Right cardiac atrium (tissue), 5 donors: ENCODE measurements at places on chromosomes 2 and 18.

- DNase-seq: no peak
Measured at GRCh38 chr2:131034122-131035051, 58.9 kb downstream of the FAM168B start.

DNA sequence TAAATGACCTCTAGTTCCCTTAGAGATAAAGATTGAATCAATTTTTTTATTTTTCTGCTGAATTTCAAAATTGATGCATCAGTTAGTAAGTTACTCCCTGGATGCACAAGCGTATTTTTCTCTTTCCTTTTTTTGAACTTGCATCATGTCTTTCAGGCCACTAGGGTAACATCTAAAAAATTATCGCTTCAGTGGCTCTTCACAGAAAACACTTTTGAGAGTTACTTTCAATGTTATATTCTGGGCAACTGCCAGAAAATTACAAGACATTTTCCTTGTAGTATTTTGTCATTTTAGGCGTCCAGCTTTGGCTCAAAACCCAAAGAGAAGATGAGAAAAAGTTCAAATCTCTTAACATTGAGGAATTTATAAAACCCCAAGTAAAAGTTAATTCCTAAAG is 59.8 kb downstream of the DSEL start:
- DNase-seq: no peak

DNA sequence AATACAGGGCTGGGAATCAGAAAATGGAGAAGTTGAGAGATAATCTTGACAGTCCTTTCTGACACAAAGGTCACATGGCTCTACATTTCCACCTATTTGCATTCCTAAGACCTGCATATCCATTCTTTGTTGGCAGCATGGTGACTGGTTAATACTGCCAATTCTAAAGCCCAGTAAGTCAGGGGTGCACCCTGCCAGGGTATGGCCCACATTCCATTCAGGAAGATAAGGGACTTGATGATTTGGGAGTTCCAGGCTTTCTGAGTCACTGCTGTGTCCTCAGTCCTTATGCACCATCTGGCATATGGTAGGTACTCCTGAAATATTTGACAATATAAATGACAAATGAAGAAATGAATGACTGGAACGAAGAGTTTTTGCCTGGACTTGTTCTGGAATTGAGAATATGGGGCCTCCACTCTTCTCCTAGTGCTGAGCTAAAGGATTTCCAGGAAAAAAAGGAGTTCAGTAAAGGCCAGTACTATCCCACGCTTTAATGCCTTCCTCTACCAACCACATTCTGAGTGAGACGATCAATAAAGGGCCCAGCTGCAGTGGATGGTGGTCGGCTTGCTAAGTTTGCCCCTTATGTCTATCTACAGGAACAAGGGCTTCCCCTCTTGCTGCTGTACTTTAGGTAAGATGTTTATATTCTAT is 31.7 kb upstream of the EIF2AK3 start:
- peak; percentile 39 for DNase-seq

DNA sequence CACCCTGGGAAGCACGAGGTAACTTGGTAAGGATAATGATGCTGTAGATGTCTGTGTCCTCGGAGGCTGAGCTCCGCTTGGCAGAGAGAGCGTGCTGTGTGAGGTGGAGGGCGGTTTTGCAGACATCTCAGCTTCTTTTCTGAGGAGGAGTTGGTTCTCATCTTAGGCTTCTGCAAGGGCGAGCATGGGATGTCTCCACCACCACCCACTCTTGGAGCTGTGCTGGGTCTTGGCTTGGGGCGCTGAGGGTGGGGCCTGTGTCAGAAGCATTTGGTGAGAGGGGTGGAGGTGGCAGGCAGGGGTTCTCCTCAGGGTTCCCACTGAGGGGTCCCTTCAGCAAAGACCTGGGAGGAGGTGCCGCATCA is 9.2 kb downstream of the OXER1 start:
- DNase-seq: no peak

GRCh38 chr2:60819155-60819862 is 62.1 kb upstream of the REL start:
- DNase-seq: no peak

GRCh38 chr18:11689669-11690565 is 853 bp downstream of the GNAL start:
- peak; percentile 72 for DNase-seq

GRCh38 chr2:71880287-71880686 is 267.4 kb downstream of the CYP26B1 start:
- no peak for DNase-seq

- no peak for DNase-seq
Measured at GRCh38 chr18:79975985-79976680, 11.7 kb downstream of the HSBP1L1 start.

DNA sequence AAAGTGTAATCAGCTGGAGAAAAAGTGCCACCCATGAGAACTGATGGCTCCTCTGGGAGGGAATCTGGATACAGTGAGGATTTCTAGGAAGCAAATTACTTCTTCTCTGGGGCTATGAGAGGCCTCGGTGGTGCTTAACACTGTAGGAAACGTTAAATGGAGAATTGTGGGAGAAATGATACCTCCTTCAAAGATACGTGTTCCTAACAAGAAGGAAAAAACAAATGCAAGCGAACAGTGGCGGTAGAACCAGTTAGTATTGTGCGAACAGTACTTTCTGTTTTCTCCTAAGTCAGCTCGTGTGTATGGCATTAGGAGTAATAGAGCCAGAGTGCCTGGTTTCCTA is 587 bp upstream of the MTIF2 start:
- no peak for DNase-seq

DNA sequence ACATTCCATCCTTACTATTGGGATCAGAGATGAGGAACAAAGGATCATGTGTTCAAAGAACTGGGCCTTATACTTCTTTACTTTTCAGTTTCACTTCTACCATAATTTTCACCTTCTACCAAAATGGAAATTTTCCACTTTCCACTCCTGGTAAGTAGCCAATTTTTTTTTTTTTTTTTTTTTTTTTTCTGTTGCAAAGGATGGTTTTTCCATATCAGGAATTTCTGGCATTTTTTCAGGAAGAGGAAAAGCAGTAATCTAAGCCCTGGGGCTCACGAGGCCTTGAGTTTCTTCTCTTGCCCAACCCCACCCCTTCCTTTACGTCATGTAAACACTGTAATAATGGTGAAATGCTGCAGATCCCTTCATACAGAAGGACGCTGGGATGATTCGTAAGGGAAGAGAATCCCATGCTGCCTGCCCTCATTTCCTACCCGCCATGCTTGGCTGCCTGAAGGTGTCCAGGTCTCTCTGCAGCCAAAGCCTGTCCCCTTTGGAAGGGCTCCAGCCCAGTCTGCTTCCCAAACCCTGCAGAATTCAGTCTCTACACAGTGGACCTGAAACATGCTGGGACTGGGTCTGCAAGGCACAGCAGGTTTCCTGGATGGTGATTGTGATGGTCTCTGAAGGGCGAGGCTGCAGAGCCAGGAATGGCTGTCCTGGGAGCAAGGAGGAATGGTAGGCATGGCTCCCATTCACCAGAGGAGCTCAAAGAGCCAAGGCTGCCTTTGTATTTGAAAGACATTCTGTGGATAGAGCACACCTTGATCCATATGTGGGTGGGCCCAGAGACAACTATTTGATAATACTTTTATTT is 57.0 kb downstream of the EFR3B start:
- DNase-seq: peak; percentile 50

DNA sequence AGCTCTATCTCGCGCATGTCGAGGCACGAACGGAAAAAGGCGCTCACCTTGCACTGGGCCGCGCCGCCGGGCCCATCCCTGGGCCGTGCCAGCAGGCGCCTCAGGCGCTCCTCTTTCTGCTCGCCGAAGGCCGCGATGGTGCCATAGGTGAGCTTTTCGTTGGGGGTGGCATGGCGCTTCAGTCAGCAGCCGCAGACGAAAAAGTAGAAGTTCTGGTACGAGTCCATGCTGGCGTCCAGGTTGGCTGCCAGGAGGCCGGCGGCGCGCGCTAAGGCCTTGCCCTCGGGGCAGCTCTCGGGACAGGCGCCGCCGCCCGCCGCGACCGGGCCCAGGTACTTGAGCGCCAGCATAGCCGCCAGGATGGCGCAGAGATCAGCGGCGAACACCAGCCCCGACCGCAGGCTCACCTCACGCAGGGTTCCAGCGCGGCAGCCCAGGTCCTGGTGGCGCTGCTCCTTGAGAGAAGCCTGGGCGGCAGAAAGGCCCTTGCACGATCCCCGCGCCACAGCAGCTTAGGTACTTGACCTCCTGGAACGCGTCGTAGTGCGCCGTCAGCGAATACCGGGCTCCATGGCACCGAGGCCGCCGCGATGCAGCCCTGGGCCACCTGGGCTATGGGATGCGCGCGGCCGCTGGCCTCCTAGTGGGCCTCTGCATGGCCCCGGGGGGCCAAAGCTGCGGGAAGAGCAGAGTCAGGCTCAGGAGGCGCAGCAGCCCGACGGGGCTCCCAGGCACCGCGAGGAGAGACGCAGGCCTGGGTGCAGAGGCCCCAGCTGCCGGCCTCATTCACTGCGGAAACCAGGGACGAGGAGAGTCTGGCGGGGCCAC is 12.8 kb downstream of the ALPG start:
- no peak for DNase-seq

DNA sequence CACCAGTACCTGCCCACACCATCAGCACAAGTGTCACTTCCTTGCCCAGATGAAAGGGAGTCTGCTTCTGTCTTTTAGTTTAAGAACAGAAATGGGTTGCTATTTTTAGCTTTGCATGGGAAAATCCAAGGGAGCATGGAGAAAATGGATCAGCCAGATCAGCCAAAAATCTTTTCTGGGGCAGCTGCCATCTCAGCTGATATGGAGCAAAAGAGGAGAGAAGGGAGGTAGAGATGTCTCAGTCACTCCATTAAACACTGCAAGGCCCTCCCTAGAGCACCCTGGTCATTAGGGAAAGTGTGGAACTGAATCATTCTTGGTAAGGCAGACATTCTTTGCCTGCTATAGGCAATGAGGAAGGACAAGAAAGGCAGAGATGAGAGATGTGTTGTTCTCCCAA is 79.9 kb downstream of the CTAGE1 start:
- DNase-seq: no peak

- no peak for DNase-seq
Measured at GRCh38 chr2:239857591-239857990, 167.6 kb downstream of the NDUFA10 start.

DNA sequence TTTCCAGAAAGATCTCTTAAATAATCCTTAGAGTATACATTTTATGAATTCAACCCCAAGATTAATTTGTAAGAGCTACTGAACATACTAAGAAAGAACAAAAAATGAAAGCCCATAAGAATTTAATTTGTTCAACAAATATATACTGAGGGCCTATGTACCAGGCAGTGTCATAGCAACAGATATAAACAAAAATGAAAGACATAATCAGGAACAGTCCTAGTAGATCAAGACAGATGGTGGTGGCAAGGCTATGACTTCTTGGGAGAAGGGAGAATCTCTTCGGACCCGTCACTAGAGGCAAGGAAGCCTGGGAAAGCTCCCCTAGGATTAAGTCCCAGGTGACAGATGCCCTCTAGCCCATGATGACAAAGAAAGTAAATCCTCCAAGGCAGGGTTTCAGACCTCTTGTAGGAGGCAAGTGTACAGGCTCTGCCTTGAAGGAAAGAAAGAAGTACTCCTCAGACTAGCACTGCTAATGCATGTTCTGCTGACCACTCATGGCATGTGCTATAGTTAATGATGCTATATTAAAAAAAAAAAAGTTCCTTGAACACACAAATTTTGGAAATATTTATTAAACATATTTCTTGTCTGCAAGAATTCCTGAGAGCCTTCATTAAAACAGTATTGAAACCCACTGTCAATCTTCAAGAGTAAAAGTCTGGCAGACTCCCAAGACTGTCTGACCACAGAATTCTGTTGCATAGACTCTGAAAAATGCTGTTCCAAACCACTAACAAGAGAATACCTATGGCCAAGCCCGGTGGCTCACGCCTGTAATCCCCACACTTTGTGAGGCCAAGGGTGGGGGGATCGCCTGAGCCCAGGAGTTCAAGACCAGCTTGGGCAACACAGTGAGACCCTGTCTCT is 31.5 kb downstream of the NOL10 start:
- DNase-seq: no peak

DNA sequence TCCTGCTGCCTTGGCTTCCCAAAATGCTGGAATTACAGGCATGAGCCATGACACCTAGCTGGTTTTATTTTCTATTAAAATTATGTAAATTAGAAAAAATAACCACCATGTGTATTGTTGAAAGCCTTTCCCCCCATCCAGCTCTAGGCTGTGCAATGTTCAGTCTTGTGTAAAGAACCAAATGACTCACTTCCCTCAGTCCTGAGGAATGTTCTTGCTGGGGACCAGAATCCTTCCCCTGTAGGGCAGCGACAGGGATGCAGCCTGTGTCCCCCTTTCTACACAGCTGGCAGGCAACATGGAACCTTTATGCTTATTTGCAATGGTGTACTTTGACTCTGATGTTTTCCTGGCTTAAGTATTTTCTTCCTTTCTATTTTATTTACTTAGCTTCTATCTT is 29.4 kb downstream of the AOX1 start:
- no peak for DNase-seq

DNA sequence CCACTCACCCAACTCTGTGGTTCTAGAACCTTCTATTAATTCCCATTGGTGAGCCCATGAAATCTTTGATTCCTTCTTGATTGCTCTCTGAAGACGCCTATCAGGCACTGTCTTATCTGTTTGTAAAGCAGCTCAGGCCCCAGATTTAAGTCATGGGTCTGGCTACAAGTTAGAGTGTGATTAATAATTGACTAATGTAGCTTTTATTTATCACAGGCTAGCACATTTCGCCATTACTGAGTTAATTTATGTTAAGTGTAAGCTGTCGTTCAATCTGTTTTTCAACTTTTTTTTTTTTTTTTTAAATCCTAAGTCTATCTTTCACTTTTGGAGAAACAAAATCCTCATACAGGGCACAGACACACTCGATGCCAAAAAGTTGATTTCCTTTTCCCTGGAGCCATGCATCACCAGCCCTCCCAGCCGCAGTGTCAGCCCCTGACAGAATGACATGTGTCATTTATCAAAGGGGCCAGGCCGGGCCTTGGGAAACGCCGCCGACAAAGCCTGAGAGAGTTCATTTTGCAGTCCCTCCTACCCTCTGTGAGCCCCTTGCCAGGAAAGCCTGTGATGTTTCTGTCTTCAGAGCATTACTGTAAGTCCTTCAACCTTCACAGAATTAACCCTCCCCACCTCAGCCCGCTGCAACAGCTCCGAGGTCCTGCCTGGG is 15.8 kb downstream of the TSHZ1 start:
- peak; percentile 25 for DNase-seq

- DNase-seq: no peak
Measured at GRCh38 chr2:239679755-239680154, 278.9 kb upstream of the HDAC4 start.

- DNase-seq: no peak
Measured at GRCh38 chr2:66303471-66303870, 131.5 kb upstream of the MEIS1 start.

- no peak for DNase-seq
Measured at GRCh38 chr2:217662984-217663602, 339.7 kb downstream of the TNS1 start.
